Esophagus squamous epithelium (tissue), 5 donors: ENCODE measurements at places on chromosomes 1 and 21.

GRCh38 chr1:248686815-248687214 is 15.8 kb downstream of the OR14I1 start:
- no peak overlapping the region for H3K27ac ChIP-seq
- H3K4me3 ChIP-seq, result no peak overlapping the region
- no peaks in the 10 kb centered on the region for H3K4me1 ChIP-seq
- no peaks in the 10 kb centered on the region for H3K36me3 ChIP-seq

GRCh38 chr1:161940866-161941591 is 82.6 kb downstream of the OLFML2B start:
- H3K4me1 ChIP-seq, result no peaks in the 10 kb centered on the region
- H3K27me3 ChIP-seq, result no peaks in the 10 kb centered on the region
- H3K4me3 ChIP-seq, result no peak overlapping the region
- no peak for DNase-seq
- no peaks in the 10 kb centered on the region for H3K36me3 ChIP-seq
- H3K27ac ChIP-seq, result no peak overlapping the region

- no peak for DNase-seq
- no peak overlapping the region for H3K4me3 ChIP-seq
- no peak overlapping the region for H3K27ac ChIP-seq
- no peaks in the 10 kb centered on the region for H3K27me3 ChIP-seq
These were observed 561.1 kb upstream of the ZP4 start for GRCh38 chr1:238451781-238452310.

GRCh38 chr1:114122941-114123618 is 30.6 kb downstream of the SYT6 start:
- no peak for DNase-seq
- no peak overlapping the region for H3K27ac ChIP-seq

GRCh38 chr1:43021547-43022474 is 63.1 kb upstream of the SLC2A1 start:
- no peaks in the 10 kb centered on the region for H3K27me3 ChIP-seq
- no peak for DNase-seq
- peaks cover 59% of the 10 kb centered on the region for H3K4me1 ChIP-seq
- H3K4me3 ChIP-seq, result no peak overlapping the region
- no peaks in the 10 kb centered on the region for H3K36me3 ChIP-seq

GRCh38 chr21:18499761-18500376 is 96.3 kb upstream of the TMPRSS15 start:
- H3K4me3 ChIP-seq, result no peak overlapping the region
- H3K27me3 ChIP-seq, result no peaks in the 10 kb centered on the region
- no peaks in the 10 kb centered on the region for H3K4me1 ChIP-seq
- DNase-seq, result no peak
- no peaks in the 10 kb centered on the region for H3K36me3 ChIP-seq
